ENCODE measurements at places on chromosomes 7 and 10.
A peak's percentile ranks its signal among the peaks of the same experiment; 100 is the strongest.

DNA sequence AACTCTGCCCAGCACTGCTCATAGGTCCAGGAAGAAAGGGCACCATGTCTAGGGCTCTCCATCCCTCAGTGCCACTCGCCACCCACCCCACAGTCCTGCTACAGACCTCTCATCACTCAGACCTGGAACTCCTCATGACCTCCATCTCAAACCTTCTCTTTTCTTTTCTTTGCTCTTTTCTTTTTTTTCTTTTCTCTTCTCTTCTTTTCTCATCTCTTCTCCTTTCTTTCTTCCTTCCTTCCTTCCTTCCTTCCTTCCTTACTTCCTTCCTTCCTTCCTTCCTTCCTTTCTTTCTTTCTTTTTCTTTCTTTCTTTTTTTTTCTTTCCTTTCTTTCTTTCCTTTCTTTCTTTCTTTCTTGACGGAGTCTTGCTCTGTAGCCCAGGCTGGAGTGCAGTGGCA, 122.2 kb downstream of the KLF6 start:
- DNase-seq: no peak

- DNase-seq: no peak
Observed at GRCh38 chr10:77333610-77334340, 303.8 kb downstream of the KCNMA1 start.

DNA sequence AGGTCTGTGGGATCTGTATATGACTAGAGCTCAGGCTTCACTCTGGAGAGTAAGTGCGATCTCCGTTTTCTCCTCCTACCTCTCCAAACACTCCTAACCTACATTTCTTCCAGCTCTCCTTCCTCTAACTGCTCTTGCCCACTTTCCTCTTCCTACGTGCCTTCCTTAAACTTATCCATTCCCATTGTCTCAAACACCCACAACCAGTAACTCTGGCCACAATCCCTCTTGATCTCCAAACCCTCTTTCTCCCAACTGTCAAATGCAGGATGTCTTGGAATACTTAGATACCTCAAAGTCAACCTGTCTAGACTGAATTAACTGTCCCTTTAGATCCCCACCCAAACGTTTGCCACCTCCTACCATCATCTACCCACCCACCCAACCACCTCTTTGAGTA, 213.7 kb upstream of the KMT2E start:
- no peak for DNase-seq

DNA sequence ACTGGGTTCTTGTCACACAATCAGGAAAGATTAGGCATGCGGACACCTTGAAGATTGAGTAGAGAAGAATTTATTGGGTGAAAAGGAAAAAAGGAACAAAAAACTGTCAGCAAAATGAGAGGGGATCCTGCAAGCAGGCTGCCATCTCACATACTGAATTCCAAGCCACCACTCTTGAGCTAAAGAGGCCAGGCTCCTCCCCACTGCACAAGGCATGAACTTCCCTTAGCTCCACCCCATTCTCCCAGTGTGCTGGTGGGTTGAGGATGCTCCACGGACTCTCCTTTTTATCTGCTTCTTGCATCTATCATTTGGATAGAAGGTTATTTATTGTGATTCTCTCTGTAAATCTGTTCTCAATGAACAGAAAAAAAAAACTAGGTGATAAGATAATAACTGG, 79.6 kb downstream of the ANKRD7 start:
- no peak for DNase-seq

GRCh38 chr10:132423966-132424861, 27.2 kb downstream of the PWWP2B start:
- DNase-seq: no peak

GRCh38 chr10:111379534-111380187, 302.8 kb downstream of the ADRA2A start:
- DNase-seq: no peak

DNA sequence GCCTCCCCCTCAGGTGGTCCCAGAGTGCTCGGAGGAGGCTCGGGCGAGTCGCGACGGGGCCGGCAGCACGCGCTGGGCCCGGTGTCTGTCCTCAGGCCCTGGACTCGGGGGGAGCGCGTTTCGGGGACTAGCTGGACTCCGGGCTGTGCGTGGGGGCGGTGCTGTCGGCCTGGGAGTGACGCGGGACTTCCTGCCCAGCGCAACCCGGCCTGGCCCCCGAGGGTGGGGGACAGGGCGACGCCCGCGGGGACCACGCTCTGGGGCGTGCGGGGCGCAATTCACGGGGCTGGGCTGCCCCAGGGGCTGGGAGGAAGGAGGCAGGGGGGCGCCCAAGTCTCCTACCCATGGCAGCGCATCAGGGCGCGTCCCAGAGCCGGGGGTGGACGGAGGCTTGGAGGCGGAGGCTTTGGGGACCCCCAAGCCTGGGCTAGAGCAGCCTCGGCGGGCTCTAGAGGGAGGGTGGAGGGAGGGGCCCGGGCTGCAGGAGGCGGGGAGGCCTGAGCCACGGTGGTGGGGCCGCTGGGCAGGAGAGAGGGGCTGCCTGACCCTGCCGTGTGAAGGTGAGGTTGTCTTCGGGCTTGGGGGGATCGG, 2.3 kb upstream of the VENTX start:
- no peak for DNase-seq

GRCh38 chr10:6300784-6301460, 98.2 kb downstream of the PFKFB3 start:
- no peak for DNase-seq

- no peak for DNase-seq
Observed at GRCh38 chr10:59851864-59852263, 54.5 kb downstream of the CCDC6 start.

- DNase-seq: no peak
Observed at GRCh38 chr7:76364198-76364584, 5.4 kb upstream of the YWHAG start.

- no peak for DNase-seq
Observed at GRCh38 chr7:144786522-144786921, 49.3 kb downstream of the TPK1 start.

DNA sequence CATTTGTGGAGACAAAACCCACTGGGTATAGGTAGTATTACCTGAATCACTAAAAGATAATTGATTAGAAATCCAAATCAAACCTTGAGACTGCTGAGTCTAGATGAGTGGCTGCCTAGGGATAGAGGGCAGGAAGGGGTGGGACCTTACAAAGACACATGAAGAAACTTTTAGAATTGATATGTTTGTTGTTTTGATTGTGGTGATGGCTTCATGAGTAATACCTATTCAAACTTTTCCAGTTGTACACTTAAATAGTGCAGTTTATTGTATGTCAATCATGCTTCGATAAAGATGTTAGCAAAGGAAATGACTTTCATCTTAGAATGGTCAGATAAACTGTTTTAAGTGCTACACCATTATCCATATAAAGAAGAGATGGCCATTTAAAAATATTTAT, 188.7 kb upstream of the KAT6B start:
- no peak for DNase-seq

- DNase-seq: no peak
Observed at GRCh38 chr10:98253499-98253898, 14.5 kb downstream of the LOXL4 start.

GRCh38 chr7:3991731-3992231, 690.3 kb upstream of the FOXK1 start:
- no peak for DNase-seq

DNA sequence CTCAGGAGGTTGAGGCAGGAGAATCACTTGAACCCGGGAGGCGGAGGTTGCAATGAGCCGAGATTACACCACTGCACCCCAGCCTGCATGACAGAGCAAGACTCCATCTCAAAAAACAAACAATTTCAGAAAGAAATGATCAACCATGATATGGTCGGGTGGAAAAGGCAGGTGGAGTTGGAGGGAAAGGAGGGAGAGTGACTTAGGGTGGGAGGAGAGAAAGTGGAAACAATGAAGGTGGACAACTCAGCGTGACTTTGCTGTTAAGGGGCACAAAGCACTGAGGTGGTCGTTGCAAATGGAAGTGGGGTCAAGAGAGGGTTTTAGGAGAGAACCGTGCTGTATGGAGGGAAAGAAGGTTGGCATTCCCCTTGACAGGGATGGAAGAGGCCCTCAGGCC, 30.0 kb upstream of the FXYD4 start:
- no peak for DNase-seq

DNA sequence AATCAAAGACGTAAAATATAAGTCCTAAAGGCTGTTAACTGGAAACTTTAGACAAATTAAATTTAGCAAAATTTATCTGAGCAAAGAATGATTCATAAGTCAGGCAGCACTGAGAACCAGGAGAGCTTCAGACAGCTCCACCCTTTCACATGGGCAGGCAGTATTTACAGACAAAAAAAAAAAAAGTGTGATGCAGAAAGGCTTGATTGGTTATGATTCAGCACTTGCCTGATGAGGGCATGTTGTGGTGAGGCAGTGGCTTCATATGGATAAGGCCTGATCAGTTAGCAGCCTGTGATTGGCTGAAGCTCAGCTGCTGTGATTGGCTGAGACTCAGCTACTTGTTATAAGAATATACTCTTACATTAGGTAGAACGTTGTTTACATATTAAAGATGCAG, 495.4 kb upstream of the POM121L12 start:
- no peak for DNase-seq

DNA sequence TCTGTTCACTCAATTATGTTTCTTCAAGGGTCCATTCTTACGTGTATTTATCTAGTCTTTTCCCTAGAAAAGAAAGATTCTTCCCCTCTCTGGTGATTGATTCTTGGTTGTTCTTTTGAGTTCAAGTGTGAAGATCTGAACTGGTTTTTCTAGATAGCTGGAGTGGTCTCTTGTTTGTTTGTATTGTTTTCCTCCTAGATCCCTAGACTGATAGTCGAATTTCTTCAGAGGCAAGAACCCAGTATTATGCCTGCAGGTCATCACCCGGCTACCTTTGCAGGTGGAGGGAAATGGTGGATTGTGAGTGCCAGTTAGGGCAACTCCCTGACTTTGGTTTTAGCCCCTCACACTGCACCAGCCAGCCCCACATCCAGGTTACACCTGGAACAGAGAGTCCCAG, 2.2 kb upstream of the RSU1 start:
- no peak for DNase-seq

DNA sequence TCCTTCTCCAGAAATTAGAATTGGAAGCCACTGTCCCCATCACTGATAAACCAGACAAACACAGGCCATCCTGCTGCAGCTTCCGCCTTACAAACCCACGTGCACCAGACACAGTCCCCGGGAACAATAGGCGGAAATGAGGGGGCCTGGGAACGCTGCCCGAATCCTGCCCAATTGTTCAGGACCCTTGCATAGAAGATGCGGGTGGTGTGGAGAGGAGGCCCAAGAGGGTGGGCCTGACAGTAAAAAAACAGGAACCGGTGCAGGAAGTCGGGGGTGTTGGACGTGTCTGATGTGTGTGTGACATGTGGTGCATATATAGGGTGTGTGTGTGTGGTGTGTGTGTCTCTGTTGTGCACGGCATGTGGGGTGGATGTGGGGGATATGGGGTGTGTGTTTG, 26.5 kb upstream of the CHST15 start:
- DNase-seq: no peak

- DNase-seq: no peak
Observed at GRCh38 chr7:85748861-85749260, 562.0 kb upstream of the SEMA3D start.

- DNase-seq: peak; percentile 0
Observed at GRCh38 chr10:104472957-104473745, 119.5 kb downstream of the CFAP58 start.

DNA sequence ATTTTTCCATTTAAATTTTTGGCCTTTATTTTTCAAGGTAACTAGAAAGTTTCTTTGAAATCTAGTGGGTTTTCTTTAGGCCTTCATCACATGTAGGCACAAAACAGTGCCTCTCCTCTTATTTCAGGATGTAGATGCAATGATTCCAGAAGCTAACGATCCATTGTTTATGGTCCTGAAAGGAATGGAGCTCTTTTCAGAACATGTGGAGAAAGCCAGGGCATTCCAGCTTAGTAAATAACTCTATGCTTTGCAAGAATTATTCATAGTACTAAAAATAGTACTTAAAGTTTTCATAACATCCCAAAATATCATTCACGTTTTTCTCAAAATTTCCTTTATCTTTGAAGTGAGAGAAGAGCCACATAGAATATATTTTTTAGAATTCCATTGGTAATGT, 91.3 kb downstream of the DYNC1I1 start:
- no peak for DNase-seq

DNA sequence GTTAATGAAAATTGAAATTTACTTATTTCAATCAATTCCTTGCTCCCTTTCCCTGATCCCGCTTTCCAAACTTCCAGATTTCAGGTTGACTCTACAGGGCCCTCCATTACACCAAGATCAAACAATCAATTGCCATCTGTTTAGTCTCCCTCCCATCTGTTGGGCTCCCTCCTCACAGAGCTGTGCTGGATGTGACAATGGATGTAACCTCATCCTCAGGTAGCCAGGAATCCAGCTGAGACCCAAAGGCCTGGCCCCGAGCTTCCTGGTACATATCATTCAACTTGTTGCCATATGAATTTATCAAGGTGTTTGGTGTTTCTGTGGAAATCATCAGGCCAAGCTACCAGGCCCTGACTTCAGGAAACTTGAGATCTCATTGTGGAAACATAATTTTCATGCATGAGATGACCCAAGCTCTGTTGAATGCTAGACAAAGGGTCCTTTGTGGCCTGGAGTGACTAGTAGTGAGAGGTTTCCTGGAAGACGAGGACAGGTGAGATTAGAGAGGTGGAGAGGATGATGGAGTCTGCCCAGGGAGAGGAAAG, 148.6 kb upstream of the PDE1C start:
- DNase-seq: no peak

DNA sequence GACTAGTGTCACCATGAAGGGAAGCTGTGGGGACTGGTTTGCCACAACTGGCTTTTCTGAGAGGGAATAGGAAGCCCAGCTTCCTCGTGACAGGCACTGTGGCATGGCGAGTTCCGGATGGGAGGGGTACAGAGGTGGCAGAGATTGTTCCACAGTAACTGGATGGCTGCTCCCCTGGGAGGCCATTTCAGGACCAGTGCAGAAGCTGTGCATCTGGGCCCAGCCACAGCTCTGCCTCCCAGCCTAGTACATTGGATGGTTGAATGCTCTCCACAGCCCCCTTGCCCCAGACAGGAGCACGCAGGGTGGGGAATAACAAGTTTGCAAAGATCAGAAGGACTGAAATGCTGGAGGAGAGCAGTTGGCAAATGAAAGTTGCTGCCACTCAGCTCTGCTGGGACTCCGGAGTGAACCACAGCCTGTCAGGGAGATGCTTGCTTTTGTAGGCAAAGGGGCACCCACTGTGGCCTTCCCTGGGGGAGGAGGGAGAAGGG, 51.8 kb downstream of the GSDME start:
- DNase-seq: no peak

GRCh38 chr7:100208911-100209408, 10.8 kb upstream of the PVRIG start:
- DNase-seq: no peak

- DNase-seq: peak; percentile 4
Observed at GRCh38 chr10:83212632-83213334, 926.5 kb upstream of the GHITM start.

- DNase-seq: no peak
Observed at GRCh38 chr7:30184791-30185487, 50.2 kb downstream of the MTURN start.

DNA sequence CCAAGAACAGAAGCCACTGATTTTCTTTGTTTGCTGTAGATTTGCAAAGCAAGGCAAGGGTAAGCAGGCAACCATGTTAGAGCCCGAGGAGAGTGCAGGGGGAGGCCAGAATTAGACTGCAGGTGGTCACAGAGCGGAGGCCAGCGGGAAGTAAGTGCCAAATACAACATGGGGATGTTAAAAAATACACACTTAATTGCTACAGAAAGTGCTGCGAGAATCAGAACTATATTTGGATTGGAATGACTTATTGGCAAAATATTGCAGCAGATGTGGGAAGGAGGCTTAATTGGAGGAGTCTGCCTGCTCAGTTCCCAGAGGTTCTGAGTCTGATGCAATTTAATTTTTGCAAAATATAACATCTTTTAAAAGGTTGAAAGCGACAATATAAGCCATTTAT, 49.7 kb upstream of the ADCY1 start:
- no peak for DNase-seq
